ENCODE measurements at places on chromosomes 3 and 15. TPM values are rescaled to one million over a fixed set of nuclear protein-coding genes. Genes with fewer than 3 reads are reported as not detected.

DNA sequence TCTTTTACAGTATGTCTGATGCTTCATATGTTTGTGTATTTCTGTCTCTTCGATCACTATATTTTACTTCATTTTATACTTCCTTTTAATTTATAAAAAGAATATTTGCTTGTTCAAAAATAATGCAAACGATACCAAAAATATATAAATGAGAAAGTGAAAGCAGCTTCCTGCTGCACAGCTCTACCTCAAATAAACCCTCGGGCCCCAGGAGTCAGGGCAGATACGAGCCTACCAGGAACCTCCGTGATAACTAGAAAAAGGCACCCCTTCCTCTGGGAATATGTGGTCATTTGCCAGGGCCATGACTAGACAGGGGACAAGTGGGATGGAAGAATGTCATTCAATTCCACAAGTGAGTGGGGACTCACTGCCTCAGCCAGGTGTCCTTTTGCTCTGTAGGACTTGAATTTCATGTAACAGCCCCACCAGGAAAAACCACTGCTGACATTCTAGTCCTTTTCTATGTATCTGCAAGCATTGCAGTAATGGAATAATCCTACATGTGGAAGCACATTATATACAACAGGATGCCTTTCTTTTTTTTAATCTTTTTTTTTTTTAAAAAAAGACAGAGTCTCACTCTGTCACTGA, 133.3 kb downstream of the SUCLG2 start:
- no peak overlapping the region for H3K27ac ChIP-seq
- H3K36me3 ChIP-seq, result no peaks in the 10 kb centered on the region
- H3K4me1 ChIP-seq, result no peaks in the 10 kb centered on the region
- no peaks in the 10 kb centered on the region for H3K27me3 ChIP-seq

DNA sequence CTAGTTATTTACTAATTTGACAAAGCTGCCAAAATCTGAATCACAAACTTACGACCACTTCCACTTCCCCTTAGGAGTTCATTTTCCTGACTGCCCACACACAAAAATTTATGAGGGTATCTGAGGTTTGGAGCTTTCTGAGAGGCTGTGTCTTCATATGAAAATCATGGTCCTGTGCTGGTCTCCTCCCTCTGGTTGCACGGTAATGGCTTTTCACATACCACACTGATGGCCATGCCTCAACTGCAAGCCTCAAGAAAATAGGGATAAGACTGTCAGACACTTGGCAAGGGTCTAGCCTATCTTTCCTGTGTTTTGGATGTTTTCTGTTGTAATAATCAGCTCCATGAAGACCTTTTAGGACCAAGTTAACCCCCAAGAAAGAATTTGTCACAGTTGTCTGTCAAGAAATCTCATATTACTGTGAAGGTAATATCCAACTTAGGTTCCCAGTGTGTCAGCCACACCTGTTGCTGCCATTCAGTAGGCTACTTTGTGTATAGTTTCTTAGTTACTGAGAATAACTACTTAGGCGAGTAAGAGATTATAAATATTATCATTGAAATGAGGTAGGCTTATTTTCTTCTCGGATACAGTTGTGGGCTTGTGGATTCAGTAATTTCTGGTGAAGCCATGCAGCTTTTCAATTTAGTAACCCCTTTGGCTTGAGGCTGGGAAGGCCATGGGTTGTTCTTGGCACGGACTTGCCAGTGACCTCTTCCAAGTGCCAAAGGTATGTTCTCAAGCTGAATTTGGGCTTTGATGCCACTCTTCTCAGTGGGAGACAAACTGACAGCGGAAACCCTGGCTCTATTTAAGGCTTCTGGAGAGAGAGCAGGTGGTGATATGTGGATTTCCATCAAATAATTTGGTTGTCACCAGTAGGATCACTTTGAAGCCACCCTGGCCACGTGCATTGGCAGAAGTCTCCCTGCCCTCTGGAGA, 101.1 kb downstream of the RYR3 start:
- H3K4me3 ChIP-seq, result no peak overlapping the region
- no peaks in the 10 kb centered on the region for H3K4me1 ChIP-seq
- H3K27me3 ChIP-seq, result no peaks in the 10 kb centered on the region
- DNase-seq, result no peak
- no peaks in the 10 kb centered on the region for H3K36me3 ChIP-seq

CLDN16 gene
- 0.58 TPM for total RNA-seq

DNA sequence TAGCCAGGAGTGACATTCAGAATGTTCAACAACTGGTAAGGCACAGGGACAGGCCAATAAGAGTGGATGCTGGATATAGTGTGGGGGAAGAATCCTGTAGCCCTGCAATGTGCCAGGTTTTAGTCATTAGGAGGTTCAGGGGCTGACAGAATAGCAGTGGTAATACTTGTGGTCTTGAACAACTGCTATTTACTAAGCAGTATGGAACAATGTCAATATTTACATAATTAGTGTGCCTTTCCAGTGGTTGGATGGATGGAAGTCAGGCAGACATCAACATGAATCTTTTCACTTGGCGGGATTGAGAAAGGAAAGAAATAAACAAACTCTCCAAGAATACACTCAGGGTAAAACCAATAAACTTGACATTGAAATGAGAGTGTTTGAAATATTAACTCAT, 55.1 kb downstream of the OTOL1 start:
- no peak overlapping the region for H3K27ac ChIP-seq
- DNase-seq, result no peak
- no peaks in the 10 kb centered on the region for H3K36me3 ChIP-seq
- no peaks in the 10 kb centered on the region for H3K4me1 ChIP-seq
- no peaks in the 10 kb centered on the region for H3K27me3 ChIP-seq
- no peak overlapping the region for H3K4me3 ChIP-seq

STRC gene
- total RNA-seq, result not detected

- DNase-seq, result no peak
- H3K27ac ChIP-seq, result peak overlapping the region; percentile 22
- no peak overlapping the region for H3K4me3 ChIP-seq
- H3K27me3 ChIP-seq, result no peaks in the 10 kb centered on the region
- peaks cover 19% of the 10 kb centered on the region for H3K4me1 ChIP-seq
Observed at GRCh38 chr3:98885851-98886250, 15.6 kb downstream of the DCBLD2 start.

DNA sequence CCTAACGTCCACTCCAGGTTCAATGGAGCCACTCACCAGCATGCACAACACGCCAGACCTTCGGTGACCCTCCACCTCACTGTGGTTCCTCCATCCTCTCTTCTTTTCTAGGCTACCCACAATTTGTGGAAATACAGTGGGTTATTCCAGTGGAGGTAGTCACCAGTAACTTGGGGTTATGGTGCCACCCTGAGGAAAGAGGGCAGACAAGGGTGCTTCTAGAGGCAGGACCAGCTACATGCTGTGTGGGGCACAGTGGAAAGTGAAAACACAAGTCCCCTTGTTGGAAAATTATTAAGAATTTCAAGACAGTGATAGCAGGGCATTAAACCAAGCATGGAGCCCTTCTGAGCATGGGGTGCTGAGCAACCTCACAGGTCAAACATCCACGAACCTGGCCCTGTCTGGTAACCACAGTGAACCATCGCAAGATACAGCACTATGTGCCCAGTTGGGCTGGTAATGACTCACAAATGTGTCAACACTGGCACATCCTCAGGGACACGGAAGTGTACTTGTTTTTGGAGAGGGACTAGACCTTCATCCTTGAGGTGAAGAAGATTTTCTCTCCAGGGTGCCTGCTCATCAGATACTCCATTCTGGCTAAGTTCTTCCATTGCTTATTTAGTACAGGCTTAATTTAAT, 166.7 kb downstream of the STT3B start:
- H3K4me3 ChIP-seq, result no peak overlapping the region
- DNase-seq, result no peak
- H3K36me3 ChIP-seq, result no peaks in the 10 kb centered on the region
- H3K27me3 ChIP-seq, result no peaks in the 10 kb centered on the region
- H3K27ac ChIP-seq, result no peak overlapping the region

DNA sequence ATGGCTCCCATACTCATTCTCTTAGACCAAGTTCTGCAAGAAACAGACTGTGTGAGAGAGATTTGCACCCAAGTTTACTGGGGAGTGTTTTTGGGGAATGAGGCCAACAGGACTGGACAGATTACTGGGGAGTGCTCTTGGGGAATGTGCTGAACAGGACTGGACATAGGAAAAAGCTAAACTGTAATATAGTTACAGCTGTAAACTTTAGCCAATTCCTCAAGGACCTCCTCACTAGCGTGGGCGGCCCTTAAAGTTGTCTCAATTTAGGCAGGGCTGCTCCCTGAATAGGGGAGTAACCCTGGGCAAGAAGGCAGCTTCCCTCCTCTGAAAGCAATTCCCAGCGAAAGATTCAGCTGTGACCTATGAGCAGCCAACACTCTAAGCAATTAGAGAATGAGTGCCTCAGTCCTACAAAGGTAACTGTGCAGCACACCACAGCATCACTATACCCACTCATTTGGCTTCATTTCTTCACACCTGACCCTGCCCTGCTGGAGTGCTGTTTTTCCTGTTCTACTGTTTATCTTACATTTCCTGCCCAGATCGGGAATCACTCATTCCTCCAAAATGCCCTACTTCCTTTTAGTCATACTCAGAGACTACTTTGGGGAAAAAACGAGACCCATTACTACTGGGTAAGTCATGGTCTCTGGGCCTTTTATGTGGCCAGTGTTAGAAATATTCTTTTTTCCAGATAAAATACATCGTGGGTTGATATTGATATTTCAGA, 41.3 kb upstream of the TRIM42 start:
- H3K27ac ChIP-seq, result no peak overlapping the region
- H3K36me3 ChIP-seq, result no peaks in the 10 kb centered on the region
- H3K27me3 ChIP-seq, result no peaks in the 10 kb centered on the region
- H3K4me1 ChIP-seq, result no peaks in the 10 kb centered on the region
- no peak overlapping the region for H3K4me3 ChIP-seq
- no peak for DNase-seq

SNURF gene
- total RNA-seq, result 1.5 TPM

GRCh38 chr15:64067564-64068030, 21.3 kb upstream of the DAPK2 start:
- DNase-seq, result peak; percentile 63
- H3K4me3 ChIP-seq, result no peak overlapping the region
- H3K36me3 ChIP-seq, result no peaks in the 10 kb centered on the region

GRCh38 chr15:38002883-38003477, 68.5 kb downstream of the TMCO5A start:
- no peaks in the 10 kb centered on the region for H3K27me3 ChIP-seq
- no peak overlapping the region for H3K27ac ChIP-seq
- DNase-seq, result no peak
- H3K36me3 ChIP-seq, result no peaks in the 10 kb centered on the region
- no peaks in the 10 kb centered on the region for H3K4me1 ChIP-seq
- H3K4me3 ChIP-seq, result no peak overlapping the region

CPLX3 gene
- total RNA-seq, result not detected

ARNT2 gene
- 22.9 TPM for total RNA-seq

SAMMSON gene
- 0.21 TPM for total RNA-seq
